CD14-positive monocyte (primary cell): ENCODE measurements at places on chromosomes 5 and 9. TPM values are rescaled to one million over a fixed set of nuclear protein-coding genes. Genes with fewer than 3 reads are reported as not detected.

The SV2C gene
- polyA plus RNA-seq, result not detected

GRCh38 chr5:136034984-136035383 is 6.2 kb downstream of the TGFBI start:
- DNase-seq, result no peak

DNA sequence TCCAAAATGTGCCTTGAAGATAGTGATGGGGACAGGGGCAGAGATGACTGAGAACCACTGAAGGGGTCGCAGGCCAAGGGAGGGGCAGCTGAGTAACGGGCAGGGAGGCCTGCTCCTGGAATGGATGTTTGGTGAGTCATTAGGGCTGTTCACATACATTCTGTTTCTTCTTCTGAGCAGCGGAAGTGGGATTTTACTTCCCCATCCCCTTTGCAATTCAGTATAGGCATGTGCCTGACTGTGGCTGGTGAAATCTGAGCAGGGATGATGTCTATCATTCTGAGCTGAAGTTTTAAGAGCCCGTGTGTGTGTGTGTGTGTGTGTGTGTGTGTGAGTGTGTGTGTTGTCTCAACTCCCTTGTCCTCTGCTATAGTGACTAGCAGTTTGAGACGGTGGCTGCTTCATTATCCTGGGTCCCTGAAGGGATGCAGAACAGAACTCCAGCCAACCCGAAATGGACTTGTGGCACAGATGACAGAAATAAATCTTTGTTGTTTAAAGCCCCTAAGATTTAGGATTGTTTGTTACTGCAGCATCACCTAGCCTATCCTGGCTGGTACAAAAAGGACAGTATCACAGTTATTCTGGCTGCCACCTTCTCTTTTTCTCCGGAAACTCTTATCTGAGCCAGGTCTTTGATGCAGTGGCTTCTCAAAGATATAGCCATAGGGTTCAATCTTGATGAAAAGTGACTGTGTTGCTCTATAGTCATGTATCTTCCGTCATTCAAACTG is 29.2 kb upstream of the TGFBI start:
- DNase-seq, result peak; percentile 90

The ANKRD34B gene
- 1.3 TPM for polyA plus RNA-seq

The FRMPD1 gene
- polyA plus RNA-seq, result not detected

- DNase-seq, result peak; percentile 24
Measured at GRCh38 chr5:137734962-137735554, 831 bp downstream of the KLHL3 start.

GRCh38 chr9:109108318-109108717 is 11.4 kb downstream of the TMEM245 start:
- DNase-seq, result no peak

DNA sequence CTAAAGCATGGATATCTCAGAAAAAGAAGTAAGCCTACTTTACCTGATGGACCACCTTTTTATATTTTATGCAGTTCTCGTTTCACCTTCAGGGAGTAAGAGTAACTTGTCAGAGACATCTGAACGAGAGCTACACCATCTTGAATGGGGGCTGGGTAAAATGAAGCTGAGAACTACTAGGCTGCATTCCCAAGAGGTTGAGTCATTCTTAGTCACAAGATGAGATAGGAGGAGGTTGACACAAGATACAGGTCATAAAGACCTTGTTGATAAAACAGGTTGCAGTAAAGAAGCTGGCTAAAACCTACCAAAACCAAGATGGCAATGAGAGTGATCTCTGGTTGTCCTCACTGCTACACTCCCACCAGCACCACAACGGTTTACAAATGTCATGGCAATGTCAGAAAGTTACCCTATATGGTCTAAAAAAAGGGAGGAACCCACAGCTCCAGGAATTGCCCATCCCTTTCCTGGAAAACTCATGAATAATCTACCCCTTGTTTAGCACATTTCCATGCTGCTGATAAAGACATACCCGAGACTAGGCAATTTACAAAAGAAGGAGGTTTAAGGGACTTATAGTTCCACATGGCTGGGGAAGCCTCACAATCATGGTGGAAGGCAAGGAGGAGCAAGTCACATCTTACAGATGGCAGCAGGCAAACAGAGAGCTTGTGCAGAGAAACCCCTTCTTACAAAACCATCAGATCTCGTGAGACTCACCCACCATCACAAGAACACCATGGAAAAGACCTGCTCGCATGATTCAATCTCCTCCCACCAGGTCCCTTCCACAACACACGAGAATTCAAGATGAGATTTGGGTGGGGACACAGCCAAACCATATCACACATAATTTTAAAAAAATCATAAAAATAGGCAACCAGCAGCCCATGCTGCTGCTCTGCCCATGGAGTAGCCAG is 62.5 kb downstream of the GIN1 start:
- no peak for DNase-seq

The ARL15 gene
- 27.6 TPM for polyA plus RNA-seq

The ANKRD18B gene
- polyA plus RNA-seq, result not detected

GRCh38 chr9:132995121-132995420 is 16.6 kb downstream of the GFI1B start:
- DNase-seq, result no peak

- DNase-seq, result no peak
Measured at GRCh38 chr5:135951807-135952206, 3.0 kb downstream of the LECT2 start.

- peak; percentile 42 for DNase-seq
Measured at GRCh38 chr5:113047733-113048652, 71.4 kb downstream of the DCP2 start.

GRCh38 chr9:132391449-132391848 is 15.2 kb downstream of the TTF1 start:
- DNase-seq, result no peak

The CKMT2 gene
- not detected for polyA plus RNA-seq

The LECT2 gene
- not detected for polyA plus RNA-seq

The WNT8A gene
- not detected for polyA plus RNA-seq

GRCh38 chr5:125017796-125018195 is 271.4 kb upstream of the ZNF608 start:
- DNase-seq, result no peak

The C9 gene
- not detected for polyA plus RNA-seq

GRCh38 chr9:91253488-91253887 is 108.2 kb downstream of the AUH start:
- DNase-seq, result no peak

DNA sequence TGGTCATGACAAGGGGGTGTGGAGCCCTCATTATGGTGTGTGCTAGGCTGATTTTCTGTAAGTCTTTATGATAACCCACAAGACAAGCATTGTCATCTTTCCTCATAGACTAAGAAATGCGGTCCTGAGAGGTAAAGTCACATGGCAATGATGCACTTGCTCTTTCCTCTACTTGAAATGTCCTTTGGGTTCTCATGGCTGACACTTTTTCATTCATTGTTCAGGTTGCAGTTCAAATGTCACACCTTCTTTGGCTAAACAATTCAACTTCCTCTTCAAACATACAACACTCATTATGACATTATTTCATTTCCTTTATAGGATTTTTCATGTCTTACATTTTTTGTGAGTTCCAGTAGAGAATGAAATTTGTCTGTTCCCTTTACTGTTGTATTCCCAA is 323.6 kb upstream of the PRR16 start:
- DNase-seq, result peak; percentile 25

- no peak for DNase-seq
Measured at GRCh38 chr9:91285729-91286353, 75.9 kb downstream of the AUH start.

The ERMP1 gene
- polyA plus RNA-seq, result 3.6 TPM

DNA sequence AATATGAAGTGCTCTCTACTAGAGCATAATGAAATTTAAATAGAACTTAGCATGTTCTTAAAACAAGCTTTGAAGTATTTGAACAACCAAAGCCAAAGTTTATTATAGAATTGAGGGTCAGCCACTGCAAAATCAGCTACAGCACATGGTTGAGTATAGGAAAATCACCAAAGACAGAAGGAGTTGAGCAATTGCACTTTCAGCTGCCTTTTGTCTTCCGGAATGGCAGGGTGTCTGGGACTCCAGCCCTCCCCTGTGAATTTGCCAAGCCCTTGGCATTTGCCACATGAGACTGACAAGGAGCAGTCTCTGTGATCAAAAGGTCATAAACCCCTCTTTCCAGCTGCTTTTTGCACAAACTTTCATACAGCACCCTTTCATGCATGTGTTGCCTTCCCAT is 8.5 kb upstream of the LURAP1L start:
- no peak for DNase-seq

- DNase-seq, result peak; percentile 64
Measured at GRCh38 chr9:22241611-22242010, 205.0 kb upstream of the DMRTA1 start.

DNA sequence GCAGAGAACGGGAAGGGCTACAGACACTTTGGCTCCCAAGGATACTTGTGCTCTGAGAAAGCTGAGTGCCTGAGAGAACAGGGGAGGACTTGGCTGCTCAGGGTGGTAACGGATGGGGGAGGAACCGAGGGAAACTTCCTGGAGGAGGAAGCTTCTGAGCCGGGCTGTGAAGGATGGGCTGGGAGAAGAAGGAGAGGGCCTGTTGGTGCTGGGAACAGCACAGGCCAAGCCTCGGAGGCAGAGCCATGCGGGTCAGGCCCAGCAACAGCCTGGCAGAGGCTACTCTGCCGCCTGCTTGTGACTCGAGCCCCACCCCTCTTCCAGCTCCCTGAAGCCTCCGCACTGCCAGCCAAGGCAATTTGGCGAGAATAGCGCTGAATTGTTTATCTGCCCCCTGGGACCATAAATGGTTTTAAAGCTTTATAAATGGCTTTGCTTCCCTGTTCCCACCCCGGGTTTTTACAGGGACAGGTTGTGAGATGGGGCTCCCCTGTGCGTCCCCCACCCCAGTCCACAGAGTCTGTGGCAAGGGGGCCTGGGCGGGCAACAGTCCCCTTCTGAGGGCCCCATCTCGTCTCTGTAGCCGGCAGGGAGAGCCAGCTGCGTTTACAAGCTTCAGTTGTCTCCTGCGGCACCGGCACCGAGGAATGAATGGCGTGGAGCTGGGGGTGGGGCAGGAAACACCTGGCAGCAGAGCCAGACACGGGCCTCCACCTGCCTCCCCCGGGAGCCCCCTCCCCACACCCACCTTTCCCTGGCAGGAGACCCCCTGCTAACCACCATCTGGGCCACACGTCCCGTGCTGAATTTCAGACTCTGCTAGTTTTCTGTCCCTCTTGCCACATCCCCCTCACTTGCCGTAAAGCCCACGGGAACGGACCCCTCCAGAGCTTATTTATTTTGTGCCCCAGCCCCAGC is 24.4 kb downstream of the FAM163B start:
- DNase-seq, result no peak

DNA sequence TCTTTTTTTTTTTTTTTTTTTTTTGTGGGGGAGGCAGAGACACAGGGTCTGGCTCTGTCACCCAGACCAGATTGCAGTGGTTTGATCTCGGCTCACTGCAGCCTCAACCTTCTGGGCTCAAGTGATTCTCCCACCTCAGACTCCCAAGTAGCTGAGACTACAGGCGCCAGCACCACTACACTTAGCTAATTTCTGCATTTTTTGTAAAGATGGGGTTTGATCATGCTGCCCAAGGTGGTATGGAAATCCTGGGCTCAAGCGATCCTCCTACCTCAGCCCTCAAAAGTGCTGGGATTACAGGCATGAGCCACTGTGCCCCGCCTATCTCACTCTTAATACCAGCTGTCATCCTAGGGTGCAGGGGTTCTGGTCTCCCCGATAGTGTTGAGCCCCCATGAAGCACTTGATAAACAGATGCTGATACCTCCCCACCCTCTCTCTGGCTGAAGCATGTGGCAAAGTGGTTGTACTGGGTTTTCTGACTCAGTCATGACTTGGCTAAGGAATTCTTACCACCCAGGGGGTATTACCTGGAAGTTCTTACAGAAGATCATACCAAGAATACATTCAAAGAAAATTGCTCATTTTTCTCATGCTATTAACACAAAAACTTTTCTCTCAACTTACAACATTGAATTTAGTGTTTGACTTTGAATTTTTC is 110.2 kb upstream of the DAPK1 start:
- DNase-seq, result no peak

DNA sequence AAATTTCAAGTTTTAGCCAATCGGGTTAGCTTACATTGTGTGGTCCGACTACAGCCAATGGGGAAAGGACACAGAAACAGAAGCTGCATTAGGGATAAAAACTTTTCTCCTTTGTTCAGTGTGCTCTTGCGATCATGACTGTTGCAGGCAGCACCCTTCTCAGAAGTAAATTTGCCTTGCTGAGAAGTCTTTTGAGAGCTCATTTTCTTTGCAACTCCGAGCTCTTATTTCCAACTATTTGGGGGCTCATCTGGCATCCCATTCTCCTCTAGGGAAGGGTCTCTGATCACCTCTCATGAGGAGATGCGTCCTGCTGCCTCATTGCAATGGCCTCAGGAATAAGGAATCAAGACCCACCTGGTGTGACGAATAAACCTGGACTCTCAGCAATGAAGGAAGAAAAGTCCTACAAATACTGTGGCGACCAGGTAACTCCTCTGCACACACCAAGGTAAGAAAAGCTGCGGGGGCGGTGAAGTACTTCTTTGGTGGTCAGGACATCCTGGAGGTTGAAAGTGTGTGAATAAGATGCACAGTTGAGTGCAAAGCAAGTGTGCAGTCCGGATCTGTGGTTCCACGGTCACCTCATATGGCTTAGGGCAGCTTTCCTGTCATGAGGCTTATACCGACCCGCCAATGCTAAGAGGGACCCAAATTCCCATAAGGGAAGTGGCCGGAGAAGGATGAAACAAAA is 20.4 kb downstream of the CNOT8 start:
- DNase-seq, result no peak

GRCh38 chr5:137754961-137755762 is 999 bp upstream of the HNRNPA0 start:
- peak; percentile 43 for DNase-seq

DNA sequence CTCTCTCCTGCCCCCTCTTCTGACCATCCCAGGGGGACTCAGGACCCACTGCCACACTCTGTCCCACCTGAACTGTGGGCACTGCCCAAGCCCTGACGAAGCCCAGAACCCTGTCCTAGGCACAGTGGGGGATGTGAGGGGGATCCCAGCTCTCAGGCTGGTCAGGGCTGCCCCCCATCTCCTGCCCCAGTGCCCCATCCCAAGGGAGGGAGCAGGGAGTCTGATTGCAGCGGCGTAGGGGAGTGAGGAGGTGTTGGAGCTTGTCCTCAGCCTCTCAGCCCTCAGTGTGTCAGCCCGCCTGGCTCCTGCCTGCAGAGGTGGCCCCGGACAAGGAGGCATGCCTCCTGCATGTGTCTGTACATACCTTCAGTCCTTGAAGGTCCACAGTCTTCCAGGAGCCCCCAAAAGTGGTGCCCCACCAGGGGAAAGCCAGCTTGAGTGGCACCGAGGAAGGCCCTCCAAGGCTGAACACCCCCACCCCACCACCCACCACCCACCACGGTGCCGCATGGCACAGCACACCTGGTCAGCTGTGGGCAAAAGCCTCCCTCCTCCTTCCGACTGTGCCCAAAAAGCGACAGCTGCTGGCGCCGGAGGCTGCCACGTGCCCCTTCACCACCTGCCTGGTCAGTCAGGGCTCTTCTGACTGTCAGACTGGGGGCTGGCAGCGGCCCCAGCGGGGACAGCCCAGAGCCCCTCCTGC is 930 bp downstream of the SARDH start:
- DNase-seq, result no peak

- no peak for DNase-seq
Measured at GRCh38 chr9:14062586-14063221, 251.2 kb downstream of the NFIB start.

The C8G gene
- 0.72 and 2.9 TPM in 2 replicates for polyA plus RNA-seq

The ZNF367 gene
- polyA plus RNA-seq, result 0.11 and 0.21 TPM in 2 replicates
